ENCODE measurements at places on chromosomes 11 and 22. TPM values are rescaled to one million over a fixed set of nuclear protein-coding genes. Genes with fewer than 3 reads are reported as not detected.

The GPHA2 gene
- total RNA-seq, result not detected

DNA sequence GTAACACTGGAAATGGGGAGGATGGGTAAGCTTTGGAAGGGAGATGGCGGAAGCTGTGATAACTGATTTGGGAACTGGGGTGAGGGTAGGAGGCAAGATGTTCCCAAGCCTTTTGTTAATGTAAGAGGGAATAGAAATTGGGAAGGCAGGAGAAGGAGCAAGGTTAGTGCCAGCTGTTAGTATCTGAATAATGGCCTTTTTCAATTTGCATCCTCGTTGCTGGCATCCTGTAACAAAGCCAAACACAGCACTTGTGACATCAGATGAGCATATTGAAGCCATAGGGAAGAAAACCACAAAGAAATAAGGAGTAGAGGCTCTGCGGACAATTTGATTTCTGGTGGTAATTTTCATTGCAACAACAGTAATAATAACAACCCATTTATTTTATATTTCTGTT, 70.9 kb upstream of the CLMP start:
- DNase-seq, result no peak

DNA sequence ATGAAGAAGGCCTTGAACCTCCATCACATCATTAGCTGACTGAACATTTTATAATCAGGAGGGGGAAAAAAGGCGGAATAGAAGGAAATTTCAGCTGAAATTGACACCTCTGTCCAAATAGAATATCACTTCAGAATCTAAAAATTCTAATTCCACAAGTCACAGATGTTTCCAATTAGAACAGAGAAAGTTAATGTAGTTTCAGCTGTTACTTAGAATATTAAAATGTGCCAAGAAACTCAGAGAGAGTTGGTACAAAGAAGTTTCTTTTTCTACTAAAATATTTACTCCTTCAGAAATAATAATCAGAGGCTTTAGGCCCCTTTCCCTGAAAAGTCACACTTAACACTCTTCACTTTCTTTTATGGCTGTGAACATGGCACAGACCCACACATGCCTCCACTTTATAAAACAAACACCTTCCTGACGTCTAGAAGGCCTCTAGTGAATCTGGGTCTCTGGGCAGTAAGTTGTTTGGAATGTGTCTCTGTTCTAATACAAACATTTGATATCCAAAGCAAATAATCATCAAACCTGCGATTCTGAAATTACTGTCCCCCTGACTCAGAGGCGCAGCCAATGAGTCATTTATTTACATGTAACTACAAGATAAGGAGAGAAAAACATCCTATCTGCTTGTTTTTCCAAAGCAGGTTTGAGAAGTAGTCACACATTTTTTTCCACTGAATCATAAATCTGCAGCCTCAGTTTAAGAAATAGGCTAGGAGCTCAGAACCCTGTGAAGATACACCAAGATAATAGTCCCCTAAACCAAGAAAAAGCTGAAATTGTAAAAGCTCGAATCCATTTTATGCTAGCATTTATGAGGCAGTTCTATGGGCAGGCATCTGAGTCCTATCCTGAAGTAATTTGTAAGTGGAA, 148.4 kb downstream of the ME3 start:
- no peak for DNase-seq

DNA sequence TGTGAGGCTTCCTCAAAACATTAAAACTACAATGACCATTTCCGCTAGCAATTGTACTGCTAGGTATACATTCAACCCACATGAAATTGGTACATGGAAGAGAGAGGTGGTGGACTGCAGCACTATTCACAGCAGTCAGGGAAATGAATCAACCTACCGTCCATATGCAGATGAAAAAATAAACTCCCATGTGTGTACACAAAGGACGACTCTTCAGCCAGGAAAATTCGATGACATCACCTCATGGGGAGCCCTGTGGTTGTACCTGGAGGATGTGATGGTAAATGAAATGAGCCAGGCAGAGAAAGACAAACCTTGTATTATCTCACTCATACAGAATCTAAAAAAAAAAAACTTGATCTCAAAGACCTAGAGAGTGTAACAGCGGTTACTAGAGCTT, 23.3 kb downstream of the RFPL3 start:
- DNase-seq, result no peak

The OR51B2 gene
- 0.41 TPM for total RNA-seq

The MRPL11 gene
- 49.7 TPM for total RNA-seq

The SEZ6L gene
- total RNA-seq, result 0.16 TPM

The HSPB2 gene
- total RNA-seq, result 0.22 TPM

- DNase-seq, result no peak
These were observed 31.5 kb upstream of the CAT start for GRCh38 chr11:34407121-34407813.

DNA sequence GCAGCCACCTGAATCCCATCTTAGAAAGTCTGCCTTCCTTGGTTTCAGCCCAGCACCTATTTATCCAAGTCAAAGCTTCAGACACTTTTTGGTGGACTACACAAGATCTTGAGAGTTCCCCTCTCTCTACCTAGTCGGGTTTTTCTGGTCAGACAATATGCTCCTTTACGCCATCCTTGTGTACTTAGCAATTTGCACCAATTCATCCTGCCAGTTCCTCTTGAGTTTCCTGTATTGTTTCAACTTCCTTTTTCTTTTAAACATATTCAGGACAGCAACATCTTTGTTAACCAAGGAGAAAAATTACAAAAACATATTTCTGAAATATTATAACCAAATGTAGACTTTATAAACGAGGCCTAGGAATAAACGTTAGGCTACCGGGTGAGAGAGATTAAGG, 368.2 kb upstream of the CADM1 start:
- DNase-seq, result no peak

The C1QTNF5 gene
- total RNA-seq, result 24.4 TPM

The RBMXL2 gene
- total RNA-seq, result 0.16 TPM

DNA sequence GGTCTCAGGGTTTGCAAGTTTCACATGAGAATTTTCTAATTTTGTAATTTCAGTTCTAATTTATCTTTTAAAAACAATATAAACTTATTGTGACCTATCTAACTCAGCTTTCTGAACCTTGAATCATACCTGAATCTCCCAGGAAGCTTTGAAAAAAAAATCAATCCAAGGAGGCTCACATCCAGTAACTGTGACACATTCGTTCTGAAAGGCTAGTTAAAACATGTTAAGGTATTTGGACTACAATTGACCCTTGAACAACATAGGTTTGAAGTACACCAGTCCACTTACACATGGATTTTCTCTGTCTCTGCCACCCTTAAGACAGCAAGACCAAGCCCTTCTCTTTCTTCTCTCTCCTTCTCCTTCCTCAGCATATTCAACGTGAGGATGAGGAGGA, 40.0 kb downstream of the DDI1 start:
- no peak for DNase-seq

GRCh38 chr11:44174842-44175241, 79.4 kb downstream of the EXT2 start:
- no peak for DNase-seq

GRCh38 chr11:1256257-1257045, 33.6 kb downstream of the MUC5B start:
- DNase-seq, result no peak

The POU2AF3 gene
- total RNA-seq, result 4.1 TPM

The TEX12 gene
- total RNA-seq, result 0.36 TPM

- no peak for DNase-seq
These were observed 18.3 kb upstream of the TALDO1 start for GRCh38 chr11:728901-729491.

GRCh38 chr11:77095551-77096490, 6.8 kb upstream of the OMP start:
- no peak for DNase-seq

GRCh38 chr22:29975494-29975893, 92.5 kb downstream of the MTMR3 start:
- no peak for DNase-seq

The PTPN5 gene
- total RNA-seq, result 3.3 TPM

The OR8I2 gene
- total RNA-seq, result not detected

The C11orf24 gene
- total RNA-seq, result 37.7 TPM

The ELFN2 gene
- 4.1 TPM for total RNA-seq

- no peak for DNase-seq
These were observed 170.2 kb downstream of the BRD1 start for GRCh38 chr22:49657275-49657973.

The C22orf31 gene
- not detected for total RNA-seq

DNA sequence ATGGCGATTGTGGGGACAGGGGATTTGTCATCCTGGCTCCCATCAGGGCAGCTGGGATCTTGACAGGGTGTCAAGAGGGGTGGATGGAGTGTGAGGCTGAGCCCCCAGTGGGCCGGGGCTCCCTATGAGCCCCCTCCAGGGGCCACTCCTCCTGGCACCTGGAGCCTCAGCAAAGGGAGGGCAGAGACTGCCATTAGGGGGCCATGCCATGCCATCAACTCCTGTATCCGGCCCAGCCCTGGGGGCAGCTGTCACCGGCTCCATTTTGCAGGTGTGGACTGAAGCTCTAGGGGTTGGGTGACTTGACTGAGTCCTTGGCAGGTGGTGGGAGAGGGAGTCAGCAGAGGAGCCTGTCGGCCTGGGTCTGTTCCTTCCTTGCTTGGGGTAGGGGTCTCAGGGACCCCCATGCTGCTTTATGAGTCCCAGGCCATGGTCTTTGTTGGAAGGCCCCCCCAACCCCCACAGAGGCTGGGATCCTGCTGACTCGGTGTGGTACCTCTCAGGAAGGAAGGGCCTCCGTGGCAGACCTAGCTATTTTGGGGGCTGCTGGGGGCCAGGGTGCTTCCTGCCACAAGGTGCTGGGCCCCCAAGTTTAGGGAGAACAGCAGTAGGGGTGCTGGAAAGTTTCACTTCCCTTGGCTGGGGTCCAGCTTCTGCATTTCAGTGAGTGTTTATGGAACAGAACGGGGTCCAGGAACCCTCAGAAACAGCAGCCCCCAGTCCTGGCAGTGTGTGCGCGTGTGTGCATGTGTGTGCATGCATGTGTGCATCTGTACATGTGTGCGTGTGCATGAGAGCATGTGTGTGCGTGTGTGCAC, 1.5 kb downstream of the ACY3 start:
- DNase-seq, result no peak

- DNase-seq, result no peak
These were observed 6.8 kb downstream of the GRAP2 start for GRCh38 chr22:39907605-39908097.

The UCP2 gene
- 27.7 TPM for total RNA-seq

DNA sequence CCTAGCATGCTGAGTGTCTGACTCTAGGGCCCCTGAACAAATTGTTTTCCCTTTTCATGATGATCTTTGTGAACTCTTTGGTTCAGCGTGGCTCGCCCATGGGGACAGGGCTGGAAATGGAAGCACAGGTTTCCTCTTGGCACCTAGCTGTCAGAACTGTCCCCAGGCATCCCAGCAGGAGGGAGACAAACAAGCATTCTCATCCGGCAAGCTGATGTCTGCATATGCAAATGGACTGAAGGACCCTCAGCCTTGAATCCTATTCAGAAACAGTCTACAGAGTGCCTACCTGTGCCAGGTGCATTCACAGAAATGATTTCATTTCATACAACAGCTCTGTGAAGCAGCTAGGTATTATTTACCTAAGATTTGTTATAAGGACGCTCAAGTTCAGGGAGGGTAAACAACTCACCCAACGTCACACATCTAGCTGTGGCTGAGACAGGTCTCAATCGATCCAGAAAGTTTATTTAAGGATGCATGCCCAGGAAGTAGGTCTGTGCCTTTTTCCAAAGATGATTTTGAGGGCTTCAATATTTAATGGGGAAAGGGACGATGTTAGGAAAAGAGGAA, 176.4 kb downstream of the KIRREL3 start:
- no peak for DNase-seq

GRCh38 chr11:12186701-12187100, 76.3 kb downstream of the MICAL2 start:
- DNase-seq, result no peak

The SCGB2A2 gene
- total RNA-seq, result not detected

- no peak for DNase-seq
These were observed 3.0 kb downstream of the SLC22A6 start for GRCh38 chr11:62981743-62982142.

- no peak for DNase-seq
These were observed 20.2 kb downstream of the MS4A6E start for GRCh38 chr11:60347084-60347797.

DNA sequence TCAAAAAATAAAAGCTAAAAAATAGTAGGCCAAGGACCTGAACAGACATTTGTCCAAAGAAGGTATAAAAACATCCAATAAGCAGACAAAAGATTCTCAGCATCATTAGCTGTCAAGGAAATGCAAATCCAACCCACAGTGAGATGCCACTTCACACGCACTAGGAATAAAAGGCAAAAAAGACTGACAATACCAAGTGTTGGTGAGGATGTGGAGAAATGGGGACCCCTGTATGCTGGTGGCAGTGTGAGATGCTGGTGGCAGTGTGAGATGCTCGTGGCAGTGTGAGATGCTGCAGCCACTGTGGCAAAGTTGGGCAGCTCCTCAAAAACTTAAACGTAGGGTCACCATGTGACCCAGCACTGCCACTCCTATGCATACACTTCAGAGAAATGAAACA, 38.0 kb downstream of the WNT7B start:
- no peak for DNase-seq

The DAGLA gene
- 8.1 TPM for total RNA-seq

DNA sequence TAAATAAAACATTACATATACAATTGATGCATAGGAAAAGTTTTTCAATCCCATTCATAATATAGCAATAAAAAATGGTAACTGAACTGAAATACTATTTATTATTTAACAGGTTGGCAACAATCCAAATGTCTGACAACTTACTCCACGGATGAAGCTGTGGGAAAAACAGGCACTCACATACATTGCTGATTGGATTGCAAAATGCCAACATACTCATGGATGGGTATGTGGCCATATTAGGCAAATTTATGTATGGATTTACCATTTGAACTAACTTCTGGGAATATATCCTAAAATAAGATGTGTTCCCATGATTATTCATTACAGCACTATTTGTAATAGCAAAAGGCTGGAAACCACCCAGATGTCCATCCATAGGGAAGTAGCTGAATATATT, 3.2 kb upstream of the BIRC2 start:
- DNase-seq, result no peak

DNA sequence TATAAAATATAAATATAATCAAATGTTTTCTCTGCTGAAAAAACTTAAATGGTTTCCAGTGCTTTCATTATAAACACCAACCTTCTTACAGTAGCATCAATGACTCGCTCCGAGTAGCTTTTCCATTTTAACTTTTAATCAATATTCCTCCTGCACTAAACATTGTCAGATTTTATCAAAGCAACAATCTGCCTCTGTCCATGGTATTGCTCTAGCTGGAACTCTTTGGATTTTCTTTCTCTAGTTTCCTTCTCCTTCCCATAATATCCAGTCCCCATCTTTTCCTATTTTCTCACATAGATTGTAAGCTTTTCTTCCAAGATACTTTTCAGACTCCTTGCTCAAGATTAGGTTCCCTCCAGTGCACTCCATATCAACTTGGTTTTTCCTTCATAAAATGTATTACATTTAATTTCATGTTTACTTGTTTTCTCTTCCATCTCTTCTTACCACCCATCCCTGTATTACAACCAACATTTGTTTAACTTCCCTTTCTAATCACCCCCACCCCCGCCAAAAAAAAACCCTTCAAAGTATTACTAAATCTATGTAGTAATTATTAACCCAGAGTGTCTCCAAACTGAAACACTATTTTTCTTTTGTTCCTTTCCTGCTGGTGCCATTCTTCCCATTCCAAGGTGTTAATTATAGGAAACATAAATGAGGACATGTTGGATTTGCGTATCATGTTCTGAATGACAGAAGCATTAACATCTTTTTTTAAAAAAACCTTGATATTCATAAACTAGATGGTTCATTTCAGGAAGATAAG, 716.5 kb downstream of the NELL1 start:
- no peak for DNase-seq
